OCI-LY7 (cell line): ENCODE measurements at places on chromosomes 4 and X.

DNA sequence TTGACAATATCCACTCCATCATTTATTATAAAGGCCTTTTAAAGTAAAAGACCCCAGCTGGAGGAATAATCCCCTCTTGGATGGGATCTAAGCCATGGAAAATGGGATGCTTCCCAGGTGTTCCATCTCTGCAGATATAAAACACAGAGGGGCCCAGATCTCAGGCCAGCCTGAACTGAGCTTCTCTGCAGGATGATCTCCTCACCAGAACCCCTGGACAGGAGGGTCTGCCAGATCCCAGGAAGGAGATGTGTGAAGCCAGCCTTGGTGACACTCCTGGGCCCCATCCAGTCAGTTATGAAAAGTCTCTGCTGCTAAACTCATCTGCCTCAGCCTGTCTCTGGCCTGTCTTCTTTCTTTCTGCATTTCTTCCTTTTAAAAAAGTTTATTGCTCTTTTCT, 56.7 kb downstream of the HTRA3 start:
- no peak for DNase-seq

GRCh38 chr4:168717847-168718246, 221.0 kb downstream of the PALLD start:
- DNase-seq, result no peak

DNA sequence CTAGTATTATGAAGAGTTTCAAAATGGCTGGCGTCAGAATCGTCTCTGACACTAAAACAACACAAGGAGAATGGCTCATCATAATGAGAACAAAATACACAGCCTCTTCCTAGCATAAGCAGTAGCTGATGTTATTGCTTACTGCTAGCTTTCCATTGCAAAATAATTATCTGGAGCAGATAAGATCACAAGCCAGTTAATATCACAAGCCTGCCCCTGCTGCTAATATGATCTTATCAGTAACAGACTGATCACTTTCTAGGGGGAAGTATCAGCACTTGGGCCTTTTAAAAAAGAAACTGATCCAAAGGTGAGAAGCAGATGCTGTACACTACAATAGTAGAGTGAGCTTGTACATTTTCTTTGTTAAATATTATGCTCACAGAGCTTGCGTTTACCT, 554.8 kb upstream of the PABPC4L start:
- no peak for DNase-seq

DNA sequence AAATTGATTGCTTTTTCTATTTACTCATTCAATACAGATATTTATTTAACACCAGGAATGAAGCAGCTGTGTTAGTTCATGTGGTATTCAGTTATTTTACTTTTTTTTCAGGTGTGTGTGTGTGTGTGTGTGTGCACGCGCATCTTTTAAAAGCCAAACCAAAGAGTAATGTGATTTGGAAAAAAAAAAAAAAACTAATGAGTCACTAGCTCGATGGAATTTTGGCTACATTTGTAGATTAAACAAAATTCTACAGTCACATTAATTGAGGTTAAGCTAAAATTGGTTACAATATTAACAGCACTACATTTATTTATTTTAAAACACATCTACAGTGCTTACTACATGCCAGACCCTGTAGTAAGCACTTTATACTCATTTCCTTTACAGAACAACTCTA, 66.8 kb downstream of the HHIP start:
- no peak for DNase-seq

DNA sequence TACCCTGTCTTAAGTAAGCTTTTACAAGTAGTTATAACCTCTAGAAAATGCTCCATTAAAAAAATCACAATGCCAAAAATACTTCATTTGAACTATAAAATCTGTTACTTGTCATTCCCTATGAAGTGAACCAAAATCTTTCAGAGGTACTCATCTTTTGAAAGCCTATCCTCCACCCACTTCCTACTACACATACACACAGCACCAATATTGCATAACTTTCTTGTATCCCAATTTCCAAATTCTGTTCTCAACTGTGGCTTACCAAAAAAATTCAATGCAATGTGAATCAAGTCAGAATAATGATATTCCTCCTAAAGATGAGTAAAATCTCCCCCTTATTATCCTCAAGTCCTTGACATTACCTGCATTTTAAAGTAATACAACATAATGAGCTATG, 15.9 kb downstream of the DHX15 start:
- DNase-seq, result no peak

- DNase-seq, result no peak
Measured at GRCh38 chrX:115494161-115494560, 66.8 kb upstream of the PLS3 start.

GRCh38 chr4:74527049-74527448, 82.1 kb downstream of the AREG start:
- DNase-seq, result no peak

DNA sequence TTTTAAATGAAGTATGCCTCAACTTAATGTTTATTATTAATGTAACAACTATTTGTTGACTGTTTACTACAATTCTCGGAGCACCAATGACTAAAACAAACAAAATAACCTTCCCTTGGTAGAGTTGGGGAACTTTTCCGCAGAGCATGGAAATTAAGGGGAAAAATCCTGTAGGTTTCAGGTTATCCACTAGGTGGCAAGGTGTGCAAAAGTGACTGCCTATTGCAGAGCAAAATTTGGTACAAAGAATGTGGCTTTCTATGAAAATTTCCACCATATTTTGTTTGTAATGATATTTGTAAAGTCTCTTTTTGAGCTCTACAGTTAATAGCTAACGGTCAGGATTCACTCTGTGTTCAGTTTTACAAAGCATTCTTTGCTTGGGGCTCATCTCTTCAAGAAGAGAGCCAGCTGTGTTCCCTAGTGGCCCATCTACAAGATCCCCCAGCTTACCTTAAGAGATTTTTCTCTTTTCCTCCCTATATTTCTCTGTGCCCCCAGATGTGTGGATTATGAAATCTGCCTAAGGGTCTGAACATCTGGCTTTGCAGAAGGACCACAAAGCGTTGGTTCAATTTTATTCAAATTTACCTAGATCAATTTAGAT, 61.1 kb downstream of the FBXO8 start:
- DNase-seq, result peak; percentile 47

GRCh38 chrX:118553042-118553710, 57.6 kb downstream of the DOCK11 start:
- DNase-seq, result no peak

GRCh38 chr4:70197842-70198241, 2.3 kb downstream of the ODAM start:
- no peak for DNase-seq
